ENCODE measurements at places on chromosomes 2 and 18.

DNA sequence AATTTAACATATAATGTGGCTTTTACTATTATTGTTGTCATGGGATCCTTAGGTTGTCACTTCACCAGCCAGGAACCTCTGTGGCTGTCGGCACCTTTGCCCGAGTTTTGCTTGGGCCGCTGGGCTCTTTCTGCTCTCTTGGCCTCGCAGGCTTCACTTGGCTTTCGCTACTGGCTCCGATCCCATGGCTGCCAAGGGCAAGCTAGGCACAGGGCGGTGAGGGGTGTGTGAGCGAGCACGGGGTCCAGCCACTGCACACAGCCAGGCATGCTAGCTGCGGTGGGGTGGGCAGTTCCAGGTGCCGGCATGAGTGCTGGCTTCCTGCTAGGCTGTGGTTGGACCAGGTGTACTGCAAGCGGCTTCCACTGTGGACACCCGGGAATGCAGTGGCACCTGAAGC, 23.4 kb upstream of the RAPGEF4 start:
- DNase-seq = no peak

GRCh38 chr2:149446748-149447147, 116.4 kb downstream of the LYPD6 start:
- no peak for DNase-seq

DNA sequence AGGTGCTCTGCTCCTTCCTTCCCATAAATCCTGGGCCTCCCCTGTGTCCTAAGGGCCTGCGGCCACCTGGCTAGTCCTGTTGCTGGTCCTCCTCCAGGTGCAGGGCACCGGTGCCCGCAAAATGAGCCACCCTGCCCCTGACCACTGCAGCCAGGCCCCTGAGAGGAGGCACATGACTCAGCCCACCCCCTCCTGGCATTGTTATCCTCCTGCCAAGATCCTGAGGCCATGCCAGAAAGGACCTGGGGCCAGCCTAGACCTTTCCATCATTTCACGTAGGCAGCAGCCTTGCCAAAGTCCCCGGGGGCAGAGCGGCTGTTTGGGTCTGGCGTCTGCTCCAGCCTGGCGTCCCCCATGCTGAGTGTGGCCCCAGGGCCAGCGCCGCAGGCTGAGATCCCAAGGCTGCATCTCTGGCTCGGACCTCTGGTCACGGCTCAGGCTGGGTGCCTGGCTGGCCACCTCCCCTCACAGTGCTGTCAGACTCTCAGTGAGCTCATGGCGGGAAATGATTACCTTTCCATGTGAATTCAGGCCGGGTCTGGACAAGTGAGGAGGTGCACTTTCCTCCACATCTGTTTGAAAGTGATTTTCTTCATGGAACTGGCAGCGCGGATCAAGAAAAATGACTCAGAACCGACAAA, 81.0 kb downstream of the NDUFA10 start:
- DNase-seq = no peak

- peak; percentile 100 for DNase-seq
Measured at GRCh38 chr2:96556441-96557330, 20.1 kb downstream of the ARID5A start.

DNA sequence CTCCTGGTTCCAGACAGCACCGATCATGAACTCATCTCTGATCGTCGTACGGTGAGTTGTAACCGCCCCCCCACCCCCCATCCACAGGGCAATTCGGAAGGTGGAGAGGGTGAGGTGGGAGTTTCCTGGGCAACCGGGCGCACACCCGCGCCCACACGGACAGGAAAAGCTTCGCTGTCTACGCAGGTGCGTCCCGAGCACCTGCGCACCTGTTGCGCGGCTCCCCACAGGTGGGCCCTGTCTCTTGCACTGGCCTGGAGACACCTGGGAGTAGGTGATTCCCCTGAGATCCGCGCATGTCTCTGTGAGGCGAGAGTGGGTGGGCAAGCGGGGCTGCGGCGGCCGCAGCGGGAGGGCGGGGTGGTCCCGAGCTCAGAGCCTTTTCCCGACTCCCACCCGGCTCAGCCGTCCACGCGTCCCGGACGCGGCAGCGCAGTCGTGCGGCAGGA, 459 bp upstream of the ATP6V1C2 start:
- no peak for DNase-seq

GRCh38 chr2:23756593-23757292, 170.2 kb downstream of the ATAD2B start:
- no peak for DNase-seq

All from RKO (cell line).